ENCODE measurements at places on chromosomes 4 and X.

GRCh38 chr4:186746581-186746980, 22.9 kb upstream of the FAT1 start:
- DNase-seq = no peak
- H3K27me3 ChIP-seq = no peaks in the 10 kb centered on the region
- H3K4me1 ChIP-seq = no peaks in the 10 kb centered on the region
- H3K36me3 ChIP-seq = no peaks in the 10 kb centered on the region
- no peak overlapping the region for H3K27ac ChIP-seq
- H3K4me3 ChIP-seq = no peak overlapping the region

GRCh38 chr4:7787681-7788141, 151.9 kb downstream of the AFAP1 start:
- no peak overlapping the region for H3K27ac ChIP-seq
- H3K27me3 ChIP-seq = no peaks in the 10 kb centered on the region
- no peak for DNase-seq
- H3K36me3 ChIP-seq = peaks cover 3% of the 10 kb centered on the region
- peaks cover 21% of the 10 kb centered on the region for H3K4me1 ChIP-seq
- H3K4me3 ChIP-seq = no peak overlapping the region

DNA sequence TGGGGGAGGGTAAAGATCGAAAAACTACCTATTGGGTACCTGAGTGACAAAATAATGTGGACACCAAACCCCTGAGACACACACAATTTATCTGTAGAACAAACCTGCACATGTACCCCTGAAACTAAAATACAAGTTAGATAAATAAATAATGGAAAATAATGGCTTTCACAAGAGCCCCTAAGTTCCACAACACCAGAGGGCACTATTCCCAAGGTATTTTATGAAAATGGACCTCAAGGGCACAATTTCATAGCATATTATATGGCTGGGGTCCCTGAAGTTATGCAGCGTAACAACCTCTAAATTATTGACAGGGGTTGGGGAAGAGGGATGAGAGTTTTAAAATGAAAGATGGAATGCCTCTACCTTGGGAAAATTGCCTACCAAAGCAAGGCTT, 81.3 kb upstream of the TMEM33 start:
- H3K27me3 ChIP-seq = peaks cover 57% of the 10 kb centered on the region
- H3K36me3 ChIP-seq = no peaks in the 10 kb centered on the region
- H3K4me1 ChIP-seq = no peaks in the 10 kb centered on the region
- no peak overlapping the region for H3K4me3 ChIP-seq
- DNase-seq = no peak
- no peak overlapping the region for H3K27ac ChIP-seq

- H3K4me3 ChIP-seq = no peak overlapping the region
- no peak overlapping the region for H3K27ac ChIP-seq
- no peaks in the 10 kb centered on the region for H3K36me3 ChIP-seq
- H3K27me3 ChIP-seq = no peaks in the 10 kb centered on the region
- H3K4me1 ChIP-seq = no peaks in the 10 kb centered on the region
- no peak for DNase-seq
These were observed 1048.0 kb downstream of the PDHA2 start for GRCh38 chr4:96887857-96888256.

GRCh38 chr4:151753056-151753455, 7.8 kb downstream of the GATB start:
- no peak overlapping the region for H3K27ac ChIP-seq
- peaks cover 19% of the 10 kb centered on the region for H3K36me3 ChIP-seq
- H3K4me1 ChIP-seq = peaks cover 6% of the 10 kb centered on the region
- H3K4me3 ChIP-seq = no peak overlapping the region
- no peaks in the 10 kb centered on the region for H3K27me3 ChIP-seq

DNA sequence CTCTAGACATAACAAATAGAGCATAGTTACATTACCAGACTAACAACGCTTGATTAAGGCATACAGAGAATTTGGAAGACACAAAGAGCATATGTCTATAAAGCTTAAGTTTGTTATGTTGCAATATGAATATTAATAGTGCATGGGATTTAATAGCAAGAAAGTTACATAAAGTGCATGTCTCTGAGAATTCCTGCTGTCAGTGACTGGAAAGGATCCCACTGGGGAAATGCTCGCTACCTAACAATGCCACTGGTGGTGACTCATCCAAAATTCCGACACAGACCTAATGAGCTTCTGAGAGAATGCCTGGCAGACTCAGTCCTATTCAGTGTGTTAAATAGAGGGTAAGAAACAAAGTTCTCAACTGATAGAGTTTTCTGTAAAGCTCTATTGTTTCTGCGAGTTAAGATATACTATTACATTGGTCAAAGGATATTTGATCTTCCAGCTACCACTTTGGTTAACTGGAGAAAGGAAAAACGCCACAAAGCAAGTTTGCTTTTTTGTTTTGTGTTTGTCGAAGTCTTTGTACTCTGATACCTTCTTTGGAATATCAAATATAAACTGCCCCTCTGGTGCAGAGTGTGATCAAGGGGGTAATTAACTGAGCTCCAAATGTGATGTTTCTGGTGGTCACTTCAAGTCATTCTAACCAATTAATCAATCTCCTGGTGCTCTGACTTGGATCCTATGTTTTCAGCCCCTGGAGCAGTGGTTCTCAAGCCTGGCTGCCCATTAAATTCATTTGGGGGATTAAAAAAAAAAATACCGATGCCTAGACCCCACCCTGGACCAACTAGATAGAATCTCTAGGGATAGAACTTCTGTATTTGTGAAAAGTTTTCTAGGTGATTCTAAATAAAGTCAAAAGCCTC, 107.9 kb downstream of the PALLD start:
- H3K36me3 ChIP-seq = no peaks in the 10 kb centered on the region
- peaks cover 38% of the 10 kb centered on the region for H3K27me3 ChIP-seq
- no peak overlapping the region for H3K27ac ChIP-seq
- no peak overlapping the region for H3K4me3 ChIP-seq
- no peak for DNase-seq

GRCh38 chrX:101993335-101993734, 61.5 kb upstream of the ZMAT1 start:
- no peak for DNase-seq
- no peak overlapping the region for H3K27ac ChIP-seq
- H3K4me1 ChIP-seq = no peaks in the 10 kb centered on the region
- peaks cover 5% of the 10 kb centered on the region for H3K27me3 ChIP-seq

DNA sequence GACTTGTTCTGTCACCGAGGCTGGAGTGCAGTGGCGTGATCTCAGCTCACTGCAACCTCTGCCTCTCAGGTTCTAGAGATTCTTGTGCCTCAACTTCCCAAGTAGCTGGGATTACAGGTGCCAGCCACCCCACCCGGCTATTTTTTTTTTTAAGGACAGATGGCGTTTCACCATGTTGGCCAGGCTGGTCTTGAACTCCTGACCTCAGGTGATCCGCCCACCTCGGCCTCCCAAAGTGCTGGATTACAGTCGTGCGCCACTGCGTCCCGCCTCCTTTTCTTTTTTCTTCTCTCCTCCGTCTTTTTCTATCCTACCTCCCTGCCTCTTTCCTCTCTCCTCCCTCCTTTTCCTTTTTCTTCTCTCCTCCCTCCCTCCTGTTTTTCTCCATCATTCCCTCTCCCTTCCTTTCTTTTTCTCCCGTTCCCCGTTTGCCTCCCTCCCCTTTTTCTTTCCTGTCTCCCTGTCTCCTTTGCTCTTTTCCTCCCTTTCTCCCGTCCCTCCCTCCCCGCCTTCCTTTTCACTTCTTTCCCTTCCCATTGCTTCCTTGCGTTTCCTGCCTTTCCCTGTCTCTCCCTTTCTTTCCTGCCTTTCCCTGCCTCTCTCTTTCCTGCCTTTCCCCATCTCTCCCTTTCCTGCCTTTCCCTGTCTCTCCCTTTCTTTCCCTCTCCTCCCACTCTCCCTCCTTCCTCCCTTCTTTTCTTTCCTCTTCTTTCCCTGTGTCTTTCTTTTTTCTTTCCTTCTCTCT, 2.1 kb upstream of the SLC25A6 start:
- H3K27ac ChIP-seq = peak overlapping the region; percentile 94
- H3K4me3 ChIP-seq = peak overlapping the region; percentile 92
- H3K27me3 ChIP-seq = no peaks in the 10 kb centered on the region

- no peak overlapping the region for H3K27ac ChIP-seq
- H3K4me3 ChIP-seq = no peak overlapping the region
- no peak for DNase-seq
These were observed 137.8 kb upstream of the IL1RAPL2 start for GRCh38 chrX:104428231-104428630.

DNA sequence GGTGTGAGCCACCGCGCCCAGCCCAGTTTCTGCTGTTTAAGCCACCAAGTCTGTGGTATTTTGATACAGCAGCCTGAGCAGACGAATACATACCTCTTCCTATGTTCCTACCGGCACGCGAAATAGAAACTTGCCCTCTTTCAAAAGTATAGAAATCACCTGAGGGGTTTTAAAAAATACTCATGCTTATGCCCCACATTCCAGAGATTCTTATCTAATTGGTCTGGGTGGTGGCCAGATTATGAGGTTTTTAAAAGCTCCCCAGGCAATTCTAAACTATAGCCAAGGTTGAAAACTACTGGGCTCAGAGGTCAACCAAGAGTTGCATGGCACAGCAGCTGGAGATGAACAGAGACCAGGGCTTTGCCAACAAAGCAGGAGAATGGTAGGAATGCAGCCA, 24.9 kb upstream of the HUWE1 start:
- peaks cover 20% of the 10 kb centered on the region for H3K4me1 ChIP-seq
- H3K36me3 ChIP-seq = peaks cover 3% of the 10 kb centered on the region
- H3K27me3 ChIP-seq = no peaks in the 10 kb centered on the region
- no peak overlapping the region for H3K4me3 ChIP-seq
- no peak for DNase-seq

Measured in T-helper 17 cell (primary cell).